Left renal cortex interstitium (tissue), 4 donors: ENCODE measurements at places on chromosomes 12 and 14. TPM values are rescaled to one million over a fixed set of nuclear protein-coding genes. Genes with fewer than 3 reads are reported as not detected.

GRCh38 chr12:44846826-44847225, 29.3 kb downstream of the NELL2 start:
- DNase-seq, result no peak

DNA sequence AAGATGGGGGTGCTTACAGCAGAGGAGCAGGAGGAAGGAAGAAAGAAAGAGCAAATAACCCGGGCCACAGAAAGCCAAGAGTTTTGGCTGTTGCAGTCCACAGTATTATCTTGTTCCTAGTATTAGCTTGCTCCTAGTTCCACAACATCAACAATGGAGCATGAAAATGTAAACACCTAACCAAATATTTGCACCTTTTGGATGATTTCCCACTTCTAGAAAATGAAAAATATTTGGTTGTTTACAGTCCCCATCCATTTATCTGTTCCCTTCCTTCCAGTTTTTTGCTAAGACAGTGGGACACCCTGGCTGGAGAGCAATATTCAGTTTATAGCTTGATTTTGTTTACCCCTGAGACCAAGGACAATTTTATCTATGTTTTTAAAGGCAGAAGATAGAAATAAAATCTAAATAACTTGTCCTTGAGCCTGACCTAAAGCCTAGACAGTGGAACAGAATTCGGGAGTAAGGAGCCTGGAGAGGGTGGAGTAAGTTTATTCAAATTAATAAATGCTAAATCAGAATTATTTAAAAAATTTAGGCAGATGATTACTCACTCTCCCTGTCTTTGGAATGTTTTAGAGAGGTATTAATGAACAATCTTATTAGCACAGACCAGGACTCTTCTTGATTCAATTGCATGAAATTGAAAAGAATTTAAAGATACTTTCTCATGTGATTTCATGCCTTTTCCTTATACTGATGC, 51.6 kb downstream of the RESF1 start:
- DNase-seq, result no peak

DNA sequence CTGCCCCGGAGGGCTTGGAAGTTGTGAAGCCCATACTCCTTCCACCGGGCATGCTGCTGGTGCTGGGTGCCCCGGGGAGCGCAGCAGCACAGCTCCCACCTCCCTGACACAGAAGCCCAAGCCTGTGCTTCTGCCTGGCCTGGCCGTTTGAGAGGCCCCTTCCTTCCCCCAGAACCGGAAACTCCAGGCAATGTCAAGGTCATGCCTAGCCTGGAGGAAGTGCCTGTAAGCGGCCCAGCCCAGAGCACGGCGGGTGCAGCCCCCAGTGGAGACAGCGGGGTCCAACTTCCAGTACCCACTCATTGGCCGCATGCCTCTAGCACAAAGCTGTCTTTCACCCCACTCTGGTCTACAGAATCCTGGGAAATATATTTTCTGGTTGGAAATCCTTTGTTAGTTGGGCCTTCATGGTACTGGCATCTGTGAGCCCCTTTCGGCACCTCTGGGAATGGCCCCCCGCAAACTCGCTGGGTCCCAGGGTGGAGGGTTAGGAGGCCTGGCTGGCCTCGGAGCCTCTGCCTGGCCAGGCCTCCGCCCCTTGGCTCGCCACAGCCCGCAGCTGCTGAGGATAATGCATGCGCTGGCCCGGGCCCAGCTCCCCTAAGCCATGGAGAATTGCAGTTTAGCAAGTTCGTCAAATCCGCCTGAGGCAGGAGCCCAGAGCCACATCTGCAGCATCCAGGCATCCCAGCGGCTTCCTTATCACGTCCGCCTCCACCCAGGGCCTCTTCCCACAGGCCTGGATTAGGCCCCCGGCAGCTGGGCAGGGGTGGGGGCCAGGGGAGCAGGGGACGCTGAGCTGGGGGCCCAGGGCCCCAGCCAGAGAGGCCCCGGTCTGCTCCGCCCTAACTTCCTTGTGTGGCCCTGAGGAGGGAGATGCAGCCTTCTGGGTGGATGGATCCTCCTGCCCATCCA, 48.9 kb upstream of the DLK1 start:
- peak; percentile 46 for DNase-seq

DNA sequence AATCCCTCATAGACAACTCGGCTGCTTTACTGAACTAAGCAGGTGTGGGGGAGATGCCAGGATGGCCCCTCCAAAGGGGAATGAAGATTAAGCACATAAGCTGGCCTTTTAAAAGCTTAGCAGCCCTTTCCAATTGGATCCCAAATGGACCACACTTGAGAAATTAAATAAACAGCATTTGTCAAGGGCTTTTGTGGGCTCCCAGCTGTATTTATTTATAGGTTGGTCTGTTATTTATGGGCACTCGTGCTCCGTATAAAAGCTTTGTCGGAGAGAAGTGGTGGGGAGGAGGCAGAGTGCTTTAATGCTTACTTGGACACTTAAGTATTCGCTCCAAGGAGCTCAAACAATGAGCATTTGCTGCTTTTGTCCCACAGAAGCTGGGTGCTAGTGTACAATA, 580.2 kb downstream of the MED13L start:
- DNase-seq, result peak; percentile 45

- DNase-seq, result no peak
Observed at GRCh38 chr14:21840765-21841164, 167.1 kb upstream of the OR4E1 start.

The FBXO21 gene
- polyA plus RNA-seq, result 58.0 TPM

The KRT71 gene
- not detected for polyA plus RNA-seq
